ENCODE measurements at places on chromosomes 7 and 10.

GRCh38 chr7:104804696-104805095 is 209.3 kb upstream of the KMT2E start:
- no peak for DNase-seq

GRCh38 chr10:70558871-70559810 is 43.4 kb downstream of the PRF1 start:
- DNase-seq = no peak

DNA sequence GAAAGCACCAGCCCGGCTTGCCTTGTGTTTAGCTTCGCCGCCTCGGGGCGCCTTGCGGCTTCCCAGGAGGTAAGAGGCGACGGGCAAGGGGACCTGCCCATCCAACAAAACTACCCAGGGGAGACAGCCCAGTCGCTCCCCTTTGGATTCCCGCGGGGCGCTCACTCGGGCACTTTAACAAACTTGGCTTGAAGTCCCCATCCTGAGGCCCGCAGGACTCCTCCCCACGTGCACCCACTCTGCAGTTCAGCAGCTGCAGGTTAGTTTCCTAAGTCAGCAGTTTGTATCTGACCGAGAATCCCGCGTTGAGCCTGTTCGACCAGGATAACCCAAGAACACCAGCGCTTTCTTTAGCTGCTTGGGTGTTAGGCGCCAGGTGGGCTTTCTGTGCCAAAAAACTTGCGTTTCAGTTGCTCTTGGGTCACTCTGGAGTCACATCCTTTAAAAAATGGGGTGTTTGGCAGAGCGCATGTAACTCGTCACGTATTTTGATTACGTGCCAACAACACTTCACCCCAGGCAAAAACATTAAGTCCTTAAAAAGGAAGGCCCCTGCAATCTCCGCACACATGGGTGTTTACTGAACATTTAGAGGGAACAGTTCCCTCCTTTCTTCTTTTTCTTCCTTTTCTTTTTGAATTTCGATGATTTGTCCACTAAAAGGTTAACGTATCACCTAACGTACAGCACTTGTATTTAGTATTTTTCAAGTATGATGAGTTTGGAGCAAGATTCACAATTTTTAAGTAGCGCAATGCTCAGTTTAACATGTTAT is 876 bp downstream of the DNAH11 start:
- DNase-seq = no peak

GRCh38 chr7:45597286-45597984 is 23.3 kb downstream of the ADCY1 start:
- DNase-seq = no peak

DNA sequence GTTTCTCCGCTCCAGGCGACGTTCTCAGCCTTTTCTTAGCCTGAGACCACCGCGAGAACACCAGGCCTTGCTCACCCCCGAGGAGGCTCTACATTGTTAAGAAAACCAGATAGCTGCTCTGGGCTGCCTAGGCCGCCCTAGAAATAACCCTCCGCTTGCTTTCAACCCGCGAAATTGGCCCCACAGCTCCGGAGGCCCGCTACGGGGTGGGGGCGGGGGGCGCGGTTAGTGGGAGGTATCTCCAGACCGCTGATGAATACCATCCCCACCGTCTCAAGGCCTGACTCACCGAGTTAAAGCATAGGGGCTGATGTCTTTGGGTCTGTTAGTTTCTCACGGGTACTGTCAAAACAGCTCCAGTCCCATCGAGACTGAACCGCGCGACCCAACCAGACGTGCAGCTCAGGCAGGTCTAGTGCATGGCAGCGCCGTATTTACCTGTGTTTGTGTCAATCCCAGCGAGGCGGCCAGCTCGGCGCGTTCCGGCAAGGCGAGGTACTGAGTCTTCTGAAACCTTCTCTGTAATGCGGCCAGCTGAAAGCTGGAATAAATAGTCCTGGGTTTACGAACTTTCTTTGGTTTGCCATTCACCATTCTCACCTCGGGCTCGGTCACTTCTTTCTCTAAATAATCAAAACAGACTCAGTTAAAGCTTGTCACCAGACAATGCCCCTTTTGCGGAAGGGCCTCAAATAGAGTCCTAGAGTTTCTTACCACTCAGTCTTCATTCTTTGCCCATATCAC is 2.7 kb downstream of the DLX5 start:
- DNase-seq = no peak

DNA sequence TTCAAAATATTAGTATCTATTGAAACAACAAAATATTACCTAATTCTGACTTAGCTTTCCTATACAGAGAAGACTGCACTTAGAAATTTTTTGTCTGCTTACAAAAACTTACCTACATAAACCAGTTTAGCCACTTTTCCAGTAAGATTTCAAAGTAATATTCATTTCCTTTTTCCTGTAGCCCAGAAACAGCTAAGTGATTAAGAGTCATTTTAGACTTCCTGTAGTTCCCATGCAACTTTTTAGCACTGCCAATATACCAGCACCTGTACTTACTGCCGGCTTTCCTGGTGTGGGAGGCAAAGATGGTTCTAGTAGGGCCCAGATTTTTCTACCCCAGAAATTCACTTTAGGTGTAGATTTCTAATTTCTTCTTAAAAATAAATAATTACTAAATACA is 21.8 kb downstream of the NT5C2 start:
- DNase-seq = no peak

- no peak for DNase-seq
These were observed 30.6 kb upstream of the MTURN start for GRCh38 chr7:30104157-30104556.

- no peak for DNase-seq
These were observed 225.4 kb downstream of the HPSE2 start for GRCh38 chr10:99010286-99010685.

- DNase-seq = no peak
These were observed 3.8 kb upstream of the TRIM56 start for GRCh38 chr7:101081432-101081831.

- DNase-seq = no peak
These were observed 8.6 kb downstream of the POLD2 start for GRCh38 chr7:44114586-44115310.

DNA sequence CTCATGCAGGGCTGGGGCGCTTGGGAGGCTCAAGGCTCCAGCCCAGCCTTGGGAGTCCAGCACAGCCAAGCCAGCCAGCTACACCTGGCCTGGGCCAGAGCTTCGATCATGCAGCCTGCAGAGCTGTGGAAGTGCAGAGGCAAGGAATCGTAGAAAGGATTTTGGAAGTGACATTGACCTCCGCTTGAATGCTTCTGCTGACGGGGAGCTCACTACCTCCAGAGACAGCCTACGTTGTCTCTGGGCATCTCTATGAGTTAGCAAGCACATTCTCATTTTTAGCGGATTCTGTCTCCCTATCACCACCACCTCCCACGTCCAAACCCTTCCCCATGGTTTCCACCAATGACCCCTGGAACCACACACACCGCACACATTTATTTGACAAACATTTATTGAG is 88.5 kb downstream of the MICALL2 start:
- no peak for DNase-seq

GRCh38 chr7:29112721-29113120 is 33.6 kb downstream of the CPVL start:
- no peak for DNase-seq

DNA sequence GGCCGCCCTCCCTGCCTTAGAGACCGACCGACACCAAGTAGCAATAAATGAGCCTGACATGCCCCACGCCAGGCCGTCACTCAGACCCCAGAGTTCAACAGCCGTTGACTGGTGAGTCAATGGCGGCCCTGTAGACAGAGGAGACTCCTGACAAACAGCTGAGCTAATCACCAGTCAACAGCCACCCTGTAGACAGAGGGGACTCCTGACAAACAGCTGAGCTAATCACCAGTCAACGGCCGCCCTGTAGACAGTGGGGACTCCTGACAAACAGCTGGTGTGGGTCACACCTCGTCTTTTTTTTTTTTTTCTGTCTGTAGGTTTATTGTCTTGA is 16.9 kb upstream of the KNDC1 start:
- DNase-seq = no peak

GRCh38 chr7:82521906-82522445 is 78.4 kb upstream of the CACNA2D1 start:
- no peak for DNase-seq

DNA sequence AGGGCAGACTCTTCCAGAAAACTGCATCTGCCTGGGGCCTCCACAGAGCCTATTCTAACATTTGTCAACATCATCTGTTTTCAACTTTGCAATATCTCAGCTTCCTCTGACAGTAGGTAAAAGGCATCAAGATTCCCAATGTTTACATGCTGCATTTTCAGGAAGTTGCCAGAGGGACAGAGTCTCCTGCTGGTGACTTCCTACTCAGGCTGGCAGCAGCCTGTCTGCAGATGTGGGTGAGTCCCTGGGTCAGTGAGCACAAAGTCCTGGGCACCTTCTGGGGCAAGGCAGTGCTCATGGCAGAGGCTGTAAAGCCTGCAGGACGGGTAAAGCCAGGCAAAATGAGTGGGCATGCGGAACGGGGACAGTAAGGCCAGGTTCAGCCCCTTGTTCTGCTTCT is 69.4 kb downstream of the EBF3 start:
- DNase-seq = no peak
